ENCODE measurements at places on chromosomes 7 and 10. TPM values are rescaled to one million over a fixed set of nuclear protein-coding genes. Genes with fewer than 3 reads are reported as not detected.
A peak's percentile ranks its signal among the peaks of the same experiment; 100 is the strongest.

PDE6C gene
- polyA plus RNA-seq, result 2.2 TPM

SNCG gene
- polyA plus RNA-seq, result 12.4 TPM

- no peak for DNase-seq
Observed at GRCh38 chr7:105512415-105512814, 9.7 kb downstream of the PUS7 start.

- DNase-seq, result no peak
Observed at GRCh38 chr7:5170251-5170650, 19.8 kb upstream of the WIPI2 start.

- DNase-seq, result no peak
Observed at GRCh38 chr10:103699611-103700435, 155.6 kb downstream of the SH3PXD2A start.

NUTM2D gene
- polyA plus RNA-seq, result 12.7 TPM

- no peak for DNase-seq
Observed at GRCh38 chr10:132802694-132803320, 16.9 kb upstream of the NKX6-2 start.

DNA sequence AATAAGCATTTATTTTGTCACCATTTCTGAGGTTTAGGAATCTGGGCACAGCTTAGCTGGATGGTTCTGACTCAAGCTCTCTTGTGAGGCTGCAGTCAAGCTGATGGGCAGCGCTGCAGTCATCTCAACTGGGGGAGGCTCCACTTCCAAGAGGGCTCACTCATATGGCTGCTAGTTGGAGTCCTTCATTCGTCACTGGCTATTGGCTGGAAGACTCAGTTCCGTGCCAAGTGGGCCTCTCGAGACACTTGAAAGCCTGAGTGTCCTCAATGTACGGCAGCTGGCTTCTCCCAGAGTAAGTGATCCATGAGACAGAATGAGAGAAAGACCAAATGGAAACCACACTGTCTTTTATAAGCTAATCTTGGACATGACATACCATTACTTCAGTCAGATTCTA lies 21.6 kb upstream of the COL13A1 start:
- DNase-seq, result no peak

PDLIM1 gene
- 69.4 TPM for polyA plus RNA-seq

DNA sequence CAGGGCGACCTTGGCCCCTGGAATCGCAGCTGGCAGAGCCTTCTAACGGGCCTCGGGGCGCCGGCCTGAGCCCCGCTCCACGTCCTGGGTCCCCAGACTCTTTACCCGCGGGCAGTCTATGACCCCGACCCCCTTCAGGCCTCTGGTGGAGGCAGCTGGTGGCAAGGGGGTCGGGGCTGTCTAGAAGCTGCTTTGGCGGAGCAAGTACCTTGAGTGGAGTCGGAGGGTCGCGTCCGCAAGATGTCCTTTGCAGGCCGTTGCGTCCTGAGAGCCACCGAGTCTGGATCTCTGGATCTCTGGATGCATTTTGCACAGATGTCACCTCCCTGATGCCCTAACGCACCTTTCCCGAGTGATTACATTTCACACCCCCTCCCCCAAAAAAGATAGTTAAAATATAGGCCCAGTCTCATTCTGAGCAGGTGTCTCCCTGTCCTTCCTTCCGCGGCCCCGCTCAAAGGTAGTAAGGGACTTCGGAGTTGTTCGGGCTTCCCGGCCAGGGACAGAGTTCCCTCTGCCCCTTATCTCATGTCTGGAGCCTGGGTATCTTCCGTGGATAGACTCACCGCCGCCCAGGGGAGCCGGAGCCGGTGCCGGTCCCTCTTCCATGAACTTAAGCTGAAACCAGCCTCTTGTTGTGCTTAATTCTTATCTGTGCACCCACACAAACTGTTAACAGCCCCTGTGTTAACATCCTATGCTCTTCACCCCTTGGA lies 457 bp downstream of the ACADSB start:
- DNase-seq, result no peak

FERD3L gene
- not detected for polyA plus RNA-seq

DNA sequence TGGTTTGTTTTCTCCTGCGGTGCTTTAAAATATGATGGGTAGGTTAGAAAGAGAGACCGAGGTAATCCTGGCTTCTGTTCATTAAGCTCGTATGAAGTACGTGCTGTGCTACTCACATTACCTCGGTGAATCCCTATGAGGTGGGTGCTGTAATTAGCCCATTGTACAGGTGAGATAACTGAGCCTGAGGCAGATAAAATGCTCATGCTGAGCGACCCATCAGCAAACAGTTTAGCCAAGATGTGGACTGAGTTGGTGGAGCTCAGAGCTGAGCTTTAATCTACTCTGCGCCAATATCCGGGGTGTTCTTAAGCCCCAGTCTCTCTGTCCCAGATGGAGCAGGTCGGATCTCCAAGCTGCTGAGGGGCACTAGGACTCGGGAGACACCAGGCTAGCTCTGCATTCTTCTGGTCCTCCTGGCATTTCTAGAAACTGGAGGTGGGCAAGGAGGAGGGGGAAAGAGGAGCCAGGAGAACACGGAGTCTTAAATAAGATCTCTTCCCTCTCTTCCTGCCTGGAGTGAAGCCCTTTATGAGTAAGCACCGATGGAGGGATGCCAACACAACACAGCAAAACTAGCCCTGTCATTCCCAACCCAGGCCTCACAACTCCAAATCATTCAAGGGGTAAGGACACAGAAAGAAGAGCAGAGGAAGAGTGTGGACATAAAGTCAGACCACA lies 458.5 kb downstream of the KCNMA1 start:
- no peak for DNase-seq

SLC18A3 gene
- not detected for polyA plus RNA-seq

GNAI1 gene
- 112 TPM for polyA plus RNA-seq

DNA sequence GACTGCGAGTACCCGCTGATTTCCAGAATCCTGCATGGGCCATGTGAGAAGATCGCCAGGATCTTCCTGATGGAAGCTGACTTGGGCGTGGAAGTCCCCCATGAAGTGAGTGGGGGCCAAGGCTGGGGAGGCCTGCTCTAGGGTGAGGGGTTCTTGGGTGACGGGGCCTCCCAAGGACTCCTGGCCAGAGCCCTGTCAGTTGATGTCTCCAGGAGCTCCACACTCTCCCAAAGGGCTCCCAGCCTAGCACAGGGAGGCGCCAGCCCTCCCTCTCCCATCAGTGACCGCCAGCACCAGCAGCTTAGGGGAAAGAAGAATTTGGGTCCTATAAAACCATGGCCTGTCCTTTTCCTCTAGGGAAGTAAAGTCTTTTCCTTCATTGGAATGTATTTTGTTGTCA lies 9.8 kb upstream of the ZNF22 start:
- no peak for DNase-seq

GRCh38 chr7:14924398-14924797 lies 21.8 kb upstream of the DGKB start:
- no peak for DNase-seq

DNA sequence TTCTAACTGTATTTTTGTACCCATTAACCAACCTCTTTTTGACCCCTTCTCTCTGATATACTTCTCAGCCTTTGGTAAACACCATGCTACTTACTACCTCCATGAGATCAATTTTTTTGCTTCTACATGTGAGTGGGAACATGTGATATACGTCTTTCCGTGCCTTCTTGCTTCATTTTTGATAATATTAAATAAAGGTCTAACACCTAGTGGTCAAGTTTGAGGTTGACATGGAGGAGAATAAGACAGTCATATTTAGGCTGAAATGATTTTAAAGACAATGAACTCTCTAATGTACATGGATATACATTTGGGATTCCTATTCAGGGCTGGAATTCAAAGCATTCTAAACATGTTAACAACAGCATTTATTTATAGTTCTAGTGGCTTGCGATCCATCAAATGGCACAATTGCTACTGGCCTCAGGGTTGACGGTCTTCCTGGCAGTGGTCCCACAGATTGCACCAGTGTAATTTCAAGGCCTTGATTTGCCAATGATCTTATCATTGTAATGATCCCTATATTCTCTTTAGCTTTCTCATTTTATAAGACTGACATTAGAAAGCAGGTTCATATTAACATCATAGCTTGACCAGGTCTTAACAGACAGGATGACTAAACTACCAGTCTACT lies 315.9 kb upstream of the ETV1 start:
- no peak for DNase-seq

DNA sequence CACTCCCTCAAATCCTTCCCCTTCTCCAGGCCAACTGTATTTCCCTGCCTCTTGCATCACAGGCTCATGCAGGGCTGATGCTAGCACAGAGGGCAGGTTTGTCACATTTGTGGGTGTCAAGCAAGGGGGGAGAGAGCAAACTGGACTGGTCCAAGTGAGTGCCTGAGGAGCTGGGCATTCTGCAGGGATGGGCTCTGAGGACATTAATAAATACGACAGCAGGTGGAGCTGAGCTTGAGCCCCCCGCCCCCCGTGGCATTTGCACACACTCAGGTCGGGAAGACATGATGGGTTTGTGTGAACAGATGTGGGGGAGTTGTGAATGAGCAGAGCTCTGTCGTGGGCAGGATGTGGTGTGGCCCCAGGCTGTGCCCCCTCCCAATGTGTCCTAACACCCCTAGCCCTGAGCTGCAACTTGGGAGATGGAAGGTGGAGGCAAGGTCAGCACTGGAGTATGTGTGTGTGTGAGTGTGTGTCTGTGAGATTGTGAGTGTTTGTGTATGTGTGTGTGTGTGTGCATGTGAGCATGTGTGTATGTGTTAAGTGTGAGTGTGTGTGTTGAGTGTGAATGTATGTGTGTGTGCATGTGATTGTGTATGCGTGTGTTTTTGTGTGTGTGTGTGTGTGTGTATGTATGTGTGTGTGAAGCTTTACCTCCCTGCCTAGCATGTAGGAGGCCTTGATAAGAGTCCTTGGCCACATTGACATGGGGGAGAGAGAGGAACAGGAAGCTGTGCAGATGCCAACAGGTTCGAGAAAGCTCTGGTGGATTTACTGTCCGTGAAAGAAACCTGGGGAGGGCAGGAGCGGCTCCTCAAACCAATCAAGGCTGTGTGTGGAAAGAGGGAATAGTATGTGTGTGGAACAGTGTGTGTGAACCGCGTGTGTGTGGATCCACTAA lies 9.1 kb downstream of the RASSF4 start:
- DNase-seq, result no peak

GRCh38 chr10:72612203-72612826 lies 13.6 kb downstream of the MICU1 start:
- peak; percentile 53 for DNase-seq

C10orf105 gene
- 0.18 TPM for polyA plus RNA-seq

COPG2 gene
- polyA plus RNA-seq, result 65.3 TPM

GPNMB gene
- polyA plus RNA-seq, result 22.1 TPM

- no peak for DNase-seq
Observed at GRCh38 chr10:67818323-67818722, 19.7 kb downstream of the DNAJC12 start.

DNA sequence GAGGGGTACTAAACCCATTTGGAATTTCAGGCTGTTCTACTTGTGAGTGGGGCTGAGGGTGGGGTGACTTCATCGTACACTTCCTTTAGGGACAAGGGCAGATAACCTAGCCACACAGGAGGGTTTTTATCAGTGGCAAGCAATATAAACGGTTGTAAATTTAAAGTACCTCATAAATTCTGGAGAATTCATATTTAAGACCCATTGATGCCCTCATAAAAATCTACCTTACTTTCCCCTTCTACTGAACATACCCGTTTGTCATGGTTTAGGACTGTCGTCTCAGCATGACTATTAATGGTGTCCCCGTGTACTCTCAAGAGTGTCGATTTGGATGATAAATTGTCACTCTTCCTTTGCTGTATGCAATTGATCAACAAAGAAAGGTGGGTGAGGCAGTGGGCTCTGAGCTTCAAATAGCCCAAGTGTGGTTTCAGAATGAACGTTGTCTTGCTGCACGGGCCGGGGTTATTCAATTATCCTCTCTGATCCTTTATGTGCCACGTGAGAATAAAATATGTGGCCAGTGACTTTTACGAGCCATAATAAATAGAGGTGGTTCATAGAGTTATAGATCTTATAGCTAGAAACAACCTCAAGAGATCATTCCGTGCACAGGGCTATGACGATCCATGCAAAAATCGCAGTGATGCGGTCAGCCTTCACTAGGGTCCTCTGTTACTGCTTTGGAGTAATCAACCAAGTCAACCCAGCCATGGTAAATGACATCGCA lies 82.2 kb downstream of the FAM107B start:
- DNase-seq, result no peak

GRCh38 chr7:44534501-44534900 lies 6.6 kb downstream of the NPC1L1 start:
- no peak for DNase-seq

DRGX gene
- not detected for polyA plus RNA-seq

- no peak for DNase-seq
Observed at GRCh38 chr10:49300140-49300974, 1.4 kb downstream of the C10orf71 start.

NPY4R gene
- polyA plus RNA-seq, result not detected

- DNase-seq, result no peak
Observed at GRCh38 chr10:3485057-3485686, 299.8 kb downstream of the KLF6 start.

PGAM2 gene
- 1.1 TPM for polyA plus RNA-seq

NPSR1 gene
- polyA plus RNA-seq, result not detected

BCAP29 gene
- polyA plus RNA-seq, result 54.4 TPM

DNA sequence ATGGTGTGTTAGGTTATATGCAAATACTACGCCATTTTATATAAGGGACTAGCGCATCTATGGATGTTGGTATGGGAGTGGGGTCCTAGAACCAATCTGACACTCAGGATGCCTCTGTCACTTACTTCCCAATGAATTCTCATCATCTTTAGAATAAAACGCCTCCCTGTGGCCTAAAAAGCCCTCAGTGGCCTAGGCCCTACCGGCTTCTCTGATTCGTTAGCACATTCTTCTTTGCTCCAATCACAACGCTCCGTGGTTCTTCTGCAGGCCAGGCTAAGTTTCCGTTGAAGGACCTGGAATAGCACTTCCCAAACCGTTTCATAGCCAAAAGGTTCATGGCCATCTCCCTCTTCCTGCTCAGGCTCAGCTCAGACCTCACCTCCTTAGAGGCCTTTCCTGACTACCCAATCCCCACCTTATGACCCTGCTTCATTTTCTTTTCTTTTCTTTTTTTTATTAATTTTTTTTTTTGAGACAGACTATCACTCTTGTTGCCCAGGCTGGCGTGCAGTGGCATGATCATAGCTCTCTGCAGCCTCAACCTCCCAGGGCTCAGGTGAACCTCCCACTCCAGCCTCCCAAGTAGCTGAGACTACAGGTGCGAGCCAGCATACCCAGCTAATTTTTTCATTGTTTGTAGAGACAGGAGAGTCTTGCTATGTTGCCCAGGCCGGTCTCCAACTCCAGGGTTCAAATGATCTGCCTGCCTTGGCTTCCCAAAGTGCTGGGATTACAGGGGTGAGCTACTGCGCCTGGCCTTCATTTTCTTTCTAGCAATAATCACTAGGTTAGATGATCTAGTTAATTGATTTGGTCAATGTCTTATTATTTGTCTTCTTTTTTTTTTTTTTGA lies 24.5 kb upstream of the YWHAG start:
- DNase-seq, result no peak

- DNase-seq, result no peak
Observed at GRCh38 chr7:41052201-41052600, 650.7 kb downstream of the INHBA start.

DNA sequence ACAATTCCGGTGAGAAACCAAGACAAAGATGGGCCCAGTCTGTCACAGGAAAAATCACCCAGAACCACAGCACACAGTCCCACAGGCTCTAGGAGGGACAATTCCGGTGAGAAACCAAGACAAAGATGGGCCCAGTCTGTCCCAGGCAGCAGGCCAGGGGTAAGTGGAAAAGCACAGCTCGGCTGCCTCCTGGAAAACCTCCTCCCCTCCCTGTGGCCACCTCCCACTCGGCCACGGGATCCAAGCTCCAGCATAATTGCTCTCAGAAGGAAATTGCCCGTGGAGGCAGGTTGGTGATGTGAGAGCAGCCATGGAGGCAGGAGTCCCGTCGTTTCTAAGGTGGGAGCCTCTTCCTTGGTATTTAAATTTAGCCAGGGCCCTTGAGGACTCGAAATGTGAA lies 95.7 kb downstream of the PLXNA4 start:
- DNase-seq, result no peak

- no peak for DNase-seq
Observed at GRCh38 chr7:124489925-124490324, 275.7 kb downstream of the GPR37 start.

Measured in left kidney (tissue), 8 donors.